ENCODE measurements at places on chromosomes 11 and 22. TPM values are rescaled to one million over a fixed set of nuclear protein-coding genes. Genes with fewer than 3 reads are reported as not detected.
A peak's percentile ranks its signal among the peaks of the same experiment; 100 is the strongest.

Gene TMEM121B
- total RNA-seq, result 0.21 TPM

Gene VWA5A
- total RNA-seq, result 7.5 TPM

DNA sequence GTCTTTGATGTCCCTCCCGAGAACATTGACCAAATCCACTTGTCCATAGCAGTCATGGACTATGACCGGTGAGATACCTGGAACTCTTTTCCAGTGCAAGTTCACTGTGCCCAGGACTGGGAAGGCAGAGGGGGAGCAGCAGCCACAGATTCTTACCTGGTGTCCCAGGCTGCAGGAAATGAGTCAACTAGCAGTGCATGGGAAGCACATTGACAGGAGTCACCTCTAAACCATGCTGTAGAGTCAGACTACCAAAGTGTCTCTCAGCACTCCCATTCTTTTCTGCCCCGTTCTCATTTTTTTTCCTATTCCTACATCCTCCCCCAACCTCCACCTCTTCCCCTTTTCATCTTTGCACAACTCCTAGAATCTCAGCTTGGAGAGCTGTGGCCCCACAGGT lies 67.2 kb upstream of the OLFML1 start:
- DNase-seq, result peak; percentile 87

DNA sequence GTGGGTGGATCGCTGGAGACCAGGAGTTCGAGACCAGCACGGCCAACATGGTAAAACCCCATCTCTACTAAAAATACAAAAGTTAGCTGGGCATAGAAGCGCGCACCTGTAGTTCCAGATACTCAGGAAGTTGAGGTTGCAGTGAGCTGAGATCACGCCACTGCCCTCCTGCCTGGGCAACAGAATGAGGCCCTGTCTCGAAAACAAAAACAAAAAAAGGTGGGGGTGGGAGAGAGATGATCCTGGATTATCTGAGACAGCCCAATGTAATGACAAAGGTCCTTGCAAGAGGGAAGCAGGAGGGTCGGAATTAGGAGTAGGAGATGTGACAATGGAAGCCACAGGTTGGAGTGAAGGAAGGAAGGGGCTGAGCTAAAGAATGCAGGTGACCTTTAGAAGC lies 87.6 kb upstream of the APOA1 start:
- no peak for DNase-seq

DNA sequence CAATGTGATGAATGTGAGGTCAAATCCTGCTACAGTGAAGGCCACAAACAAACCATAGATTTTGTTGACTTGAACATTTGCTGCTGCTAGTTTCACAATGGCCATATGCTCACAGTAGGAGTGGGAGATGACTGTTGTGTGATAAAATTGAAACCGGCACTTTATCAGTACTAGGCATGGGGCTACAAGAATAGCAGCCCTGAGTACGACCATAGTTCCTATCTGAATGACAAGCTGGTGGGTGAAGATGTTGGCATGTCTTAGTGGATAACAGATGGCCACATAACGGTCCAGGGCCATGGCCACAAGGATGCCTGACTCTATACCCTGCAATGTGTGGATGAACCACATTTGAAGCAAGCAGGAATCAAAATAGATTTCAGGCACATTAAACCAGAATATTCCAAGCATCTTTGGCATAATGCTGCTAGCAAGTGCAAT lies 2.8 kb downstream of the OR52A1 start:
- DNase-seq, result no peak

DNA sequence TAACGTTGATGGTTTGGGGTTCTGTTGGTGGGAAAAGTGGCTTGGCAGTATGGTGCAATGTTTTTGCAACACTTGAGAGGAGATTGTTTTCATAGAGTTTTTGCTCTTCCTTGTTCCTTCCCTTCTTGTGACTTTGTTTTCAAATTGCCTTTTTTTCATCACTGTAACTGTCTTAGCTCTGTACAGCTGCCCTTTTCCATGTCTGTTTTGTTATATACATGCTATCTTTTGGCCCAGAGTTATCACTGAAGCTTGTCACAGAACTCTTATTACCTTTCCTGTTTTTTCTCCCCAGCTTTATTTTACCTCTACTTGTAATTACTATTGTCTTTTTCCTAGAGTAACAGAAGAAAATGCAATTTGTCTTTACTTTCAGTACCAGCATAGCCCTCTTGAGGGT lies 154.1 kb downstream of the DDX10 start:
- no peak for DNase-seq

GRCh38 chr11:71962428-71963038 lies 33.7 kb downstream of the RNF121 start:
- no peak for DNase-seq

DNA sequence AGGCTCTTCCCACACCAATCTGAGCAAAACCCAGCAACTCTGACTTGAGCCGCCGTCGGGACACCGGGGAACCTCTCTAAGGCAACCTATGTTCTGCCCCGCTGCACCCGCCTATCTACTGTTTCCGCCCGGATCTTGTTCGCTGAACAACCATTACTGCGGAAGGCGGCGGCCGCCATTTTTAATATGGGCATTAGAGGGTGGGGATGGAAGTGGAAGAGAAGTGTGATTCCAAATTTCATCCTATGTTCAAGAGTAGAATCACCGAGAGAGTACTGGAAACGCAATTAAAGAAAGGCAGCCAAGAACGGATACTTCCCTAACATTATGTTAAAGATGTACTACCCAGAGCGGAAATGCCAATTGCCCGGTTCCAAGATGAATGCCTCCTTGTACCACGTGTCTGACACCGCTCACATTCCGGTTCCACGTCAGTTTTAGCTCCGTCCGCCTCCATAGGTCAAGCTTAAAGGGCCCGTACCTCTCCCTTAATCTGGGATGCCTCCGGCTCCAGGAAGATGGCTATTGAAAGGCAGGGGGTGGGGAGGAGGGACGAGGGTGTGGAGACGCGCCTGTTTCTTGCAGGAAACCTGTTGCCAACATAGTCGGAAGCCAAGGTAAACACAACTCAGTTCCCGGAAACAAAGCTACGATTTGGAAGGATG lies at the start of gene DPAGT1:
Gene DPAGT1, minus strand, starts transcription at position 95 of the 665 bp plus-strand sequence. CDS start 198 bp downstream, outside the sequence.
- peak; percentile 96 for DNase-seq

Gene C11orf42
- not detected for total RNA-seq

DNA sequence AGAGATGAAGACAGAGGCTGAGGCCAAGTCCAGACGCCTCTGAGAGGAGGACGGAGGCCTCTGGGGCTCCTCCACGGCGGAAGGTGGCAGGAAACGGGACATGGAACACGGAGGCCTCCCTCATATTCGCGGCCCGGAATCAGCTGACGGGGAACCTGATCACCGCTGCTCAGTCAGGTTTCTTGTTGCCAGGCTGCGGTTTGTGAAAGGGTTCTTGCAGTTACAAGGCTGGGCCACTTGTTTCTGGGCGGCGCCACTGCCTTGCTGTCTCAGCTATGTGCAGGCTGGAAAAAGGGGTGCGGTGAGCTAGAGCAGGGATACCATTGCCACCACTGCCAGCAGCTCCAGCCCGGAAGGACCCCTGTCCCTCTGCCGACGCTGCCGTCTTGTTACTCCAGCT lies 10.0 kb upstream of the MMP1 start:
- DNase-seq, result peak; percentile 65

Gene IL10RA
- 0.09 TPM for total RNA-seq

- DNase-seq, result no peak
These were observed 28.8 kb downstream of the TOB2 start for GRCh38 chr22:41417622-41418390.

Gene PTGDR2
- total RNA-seq, result 0.06 TPM

- no peak for DNase-seq
These were observed 101.3 kb upstream of the ANO1 start for GRCh38 chr11:69976794-69977193.

- no peak for DNase-seq
These were observed 6.7 kb downstream of the XKR3 start for GRCh38 chr22:16818538-16818937.

GRCh38 chr11:74755395-74755995 lies 6.8 kb downstream of the RNF169 start:
- DNase-seq, result no peak

GRCh38 chr22:40313007-40313406 lies 33.3 kb upstream of the ADSL start:
- no peak for DNase-seq

GRCh38 chr11:104968355-104968855 lies at the start of gene CASP4:
CASP4 (minus strand) TSS chr11:104968574; CDS start chr11:104968525, 49 bp downstream.
- DNase-seq, result peak; percentile 77

DNA sequence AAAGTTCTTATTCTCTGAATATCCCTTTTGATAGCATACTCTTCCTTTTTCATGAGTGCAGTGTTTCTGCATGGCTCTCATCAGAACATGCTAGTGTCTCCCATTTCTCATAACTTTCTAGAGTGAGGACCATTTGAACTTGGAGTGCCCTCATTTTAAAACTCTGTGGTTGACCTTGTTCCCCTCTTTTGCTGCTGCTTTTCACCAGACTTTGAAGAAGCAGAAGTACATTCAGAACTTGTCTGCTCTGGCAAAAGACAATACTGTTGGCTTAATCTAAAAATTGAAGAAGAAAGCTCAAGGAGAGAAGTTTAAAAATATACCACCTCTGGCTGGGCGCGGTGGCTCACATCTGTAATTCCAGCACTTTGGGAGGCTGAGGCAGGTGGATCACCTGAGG lies 35.0 kb downstream of the PPARA start:
- DNase-seq, result no peak

Gene EHBP1L1
- 30.9 TPM for total RNA-seq

DNA sequence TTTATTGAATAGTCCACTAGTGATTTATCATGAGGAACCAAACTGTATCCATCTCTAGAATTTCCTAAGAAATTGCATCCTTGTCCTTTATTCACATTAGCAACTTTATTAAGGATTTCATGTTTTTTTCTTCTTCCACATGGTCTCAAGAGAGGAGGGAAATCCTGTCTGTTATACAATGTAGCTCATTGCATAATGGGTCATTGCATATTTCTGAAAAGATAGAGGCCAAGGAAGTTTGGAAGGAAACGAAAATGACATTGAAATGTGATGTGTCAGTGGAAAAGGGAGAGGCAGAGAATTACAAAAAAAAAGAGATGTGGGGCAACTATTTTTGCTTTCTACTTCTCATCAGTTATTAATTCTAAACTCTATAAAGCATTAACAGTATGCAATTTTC lies 353.1 kb downstream of the METTL15 start:
- DNase-seq, result no peak

Gene MS4A6E
- total RNA-seq, result not detected

Gene ANO5
- total RNA-seq, result 1.3 TPM

DNA sequence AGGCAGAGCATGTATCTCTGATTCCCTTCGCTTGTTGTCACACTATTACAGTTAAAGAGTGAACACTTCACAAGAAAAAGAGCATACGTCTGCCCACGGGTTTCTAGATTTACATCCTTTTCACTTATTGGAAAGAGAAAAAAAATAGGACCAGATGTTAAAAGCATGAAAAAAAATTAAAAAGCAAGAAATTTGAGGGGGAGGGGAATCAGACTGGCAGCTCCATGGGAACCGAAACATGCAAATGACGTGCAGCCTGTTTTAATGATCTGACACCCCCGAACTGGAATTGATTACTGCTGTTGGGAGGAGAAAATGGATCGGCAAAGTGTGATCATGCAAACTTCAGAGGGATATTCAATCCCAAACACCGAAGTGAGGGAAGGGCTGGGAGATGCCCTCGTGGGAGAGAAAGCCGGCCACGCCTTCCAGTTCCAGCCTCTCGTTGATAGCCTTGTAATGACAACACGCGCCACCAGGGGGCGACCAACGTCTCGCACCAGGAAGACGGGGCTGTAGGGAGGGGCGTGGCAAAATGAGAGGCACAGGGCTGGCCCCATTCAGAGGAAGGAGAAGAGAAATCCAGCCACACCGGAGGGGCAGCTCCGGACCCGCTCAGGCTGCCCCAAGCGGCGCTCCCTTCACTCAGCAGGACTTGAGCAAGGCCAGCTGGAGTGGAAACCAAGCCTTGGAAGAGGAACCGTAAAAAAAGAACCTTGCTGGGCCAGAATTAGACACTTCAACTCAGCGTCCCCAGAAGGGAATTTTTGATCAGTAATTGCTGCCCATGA lies 53.8 kb upstream of the SYT13 start:
- DNase-seq, result peak; percentile 93

Gene MUC6
- total RNA-seq, result not detected

Gene H19
- total RNA-seq, result not detected

- no peak for DNase-seq
These were observed 250.8 kb downstream of the DDX10 start for GRCh38 chr11:108915666-108916065.

GRCh38 chr11:16356761-16357393 lies 531 bp upstream of the SOX6 start:
- DNase-seq, result no peak

Gene RCE1
- 24.2 TPM for total RNA-seq

DNA sequence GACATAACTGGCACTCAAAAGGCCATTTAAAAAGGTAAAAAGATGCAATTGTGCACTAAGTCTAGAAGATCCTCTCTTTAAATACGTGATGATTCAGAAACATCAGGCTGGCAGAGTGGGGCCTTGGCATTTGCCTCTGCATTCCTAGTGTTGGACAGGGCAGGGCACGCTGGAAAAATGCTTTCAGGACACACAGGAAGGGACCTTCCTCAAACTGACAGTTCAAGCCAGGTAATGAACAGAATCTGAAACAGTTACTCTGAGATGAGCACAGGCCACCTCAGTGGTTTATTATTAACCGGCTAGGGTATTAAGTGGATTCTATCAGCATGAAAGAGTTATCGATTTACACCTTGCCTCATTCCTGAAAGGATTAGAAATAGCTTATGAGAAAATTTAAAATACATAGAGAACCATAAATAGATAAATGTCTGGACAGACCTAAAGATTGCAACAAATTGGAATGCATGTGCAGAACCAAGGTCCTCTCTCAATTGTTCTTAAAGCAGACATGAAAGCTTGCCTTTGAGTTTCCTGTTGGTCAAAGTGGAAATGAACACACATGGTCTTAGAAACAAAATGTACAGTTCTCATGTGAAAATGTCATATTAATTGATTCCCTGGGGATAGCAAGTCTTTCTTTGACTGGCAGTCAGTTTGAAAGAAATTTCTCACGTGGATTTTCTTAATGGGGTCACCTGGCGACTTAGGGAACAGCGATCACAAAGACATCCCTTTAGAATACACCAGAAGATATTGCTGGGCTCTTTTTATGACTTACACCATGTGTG lies 21.5 kb upstream of the CSNK2A3 start:
- DNase-seq, result no peak

DNA sequence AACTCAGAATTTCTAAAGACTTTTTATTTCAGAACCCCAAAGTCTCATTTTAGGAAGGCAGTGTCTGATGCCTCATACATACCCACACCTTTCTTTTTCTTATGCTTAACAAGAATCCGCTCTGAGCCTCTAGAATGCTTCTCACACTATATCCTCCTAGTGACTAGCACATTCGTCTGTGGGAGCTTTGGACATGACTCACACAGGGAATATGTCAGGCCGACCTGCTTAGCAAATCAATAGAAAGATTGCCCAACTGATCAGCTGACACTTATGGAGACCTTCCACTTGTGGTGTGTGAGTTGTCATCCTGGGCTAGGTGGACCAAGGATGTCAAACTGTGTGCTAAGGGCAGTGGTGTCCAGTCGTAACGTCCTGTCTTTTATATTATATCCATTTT lies 129.9 kb upstream of the TTC12 start:
- peak; percentile 75 for DNase-seq

GRCh38 chr22:24321999-24322398 lies 51.4 kb downstream of the SPECC1L start:
- no peak for DNase-seq

- peak; percentile 71 for DNase-seq
These were observed 2.0 kb downstream of the FBXO3 start for GRCh38 chr11:33772300-33772699.

Gene FGF3
- not detected for total RNA-seq

All from Daoy (cell line).